Heart right ventricle (tissue), 16 donors: ENCODE measurements at places on chromosomes 1 and 21. TPM values are rescaled to one million over a fixed set of nuclear protein-coding genes. Genes with fewer than 3 reads are reported as not detected.

The LMX1A gene
- total RNA-seq, result 0.14 TPM

DNA sequence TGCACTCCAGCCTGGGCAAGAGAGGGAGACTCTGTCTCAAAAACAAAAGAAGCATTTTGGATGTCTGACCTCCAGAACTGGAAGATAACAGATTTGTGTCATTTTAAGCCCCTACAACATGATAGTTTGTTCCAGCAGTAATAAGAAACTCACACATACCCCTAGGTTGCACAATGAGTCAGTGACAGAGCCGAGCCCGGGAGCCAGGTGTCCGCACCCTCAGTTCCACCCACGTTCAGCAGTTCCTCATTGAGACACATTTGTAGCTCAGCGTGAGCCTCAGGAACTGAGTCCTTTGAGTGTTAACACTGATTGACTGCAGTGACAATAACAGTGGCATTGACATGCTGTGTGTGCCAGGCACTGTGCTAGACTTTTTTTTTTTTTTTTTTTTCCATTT, 19.8 kb downstream of the LRRC38 start:
- no peak for DNase-seq

The CFHR1 gene
- total RNA-seq, result not detected

GRCh38 chr1:2543543-2544092, 12.6 kb upstream of the TNFRSF14 start:
- DNase-seq, result no peak

DNA sequence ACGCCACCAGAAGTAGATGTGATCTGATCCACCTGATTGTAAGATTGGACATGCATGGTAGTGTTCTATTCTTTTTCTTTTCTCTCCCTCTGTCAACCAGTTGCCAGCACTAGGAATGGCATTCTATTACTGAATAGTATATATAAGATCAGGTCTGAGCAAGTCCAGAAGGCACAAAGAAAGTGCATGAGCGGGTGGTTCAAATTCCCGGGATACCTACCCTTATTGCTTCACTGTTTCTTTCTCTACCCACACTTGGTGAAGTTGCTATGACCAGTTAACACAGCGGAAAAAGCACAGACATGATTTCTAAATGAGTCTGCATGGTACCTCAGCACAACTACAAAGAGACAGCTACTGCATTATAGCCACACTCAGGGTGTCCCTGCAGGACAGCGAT, 64.0 kb downstream of the SLC9A1 start:
- DNase-seq, result no peak

The NECAP2 gene
- 34.0 TPM for total RNA-seq

GRCh38 chr1:22350171-22350923, 101.3 kb upstream of the ZBTB40 start:
- DNase-seq, result no peak

DNA sequence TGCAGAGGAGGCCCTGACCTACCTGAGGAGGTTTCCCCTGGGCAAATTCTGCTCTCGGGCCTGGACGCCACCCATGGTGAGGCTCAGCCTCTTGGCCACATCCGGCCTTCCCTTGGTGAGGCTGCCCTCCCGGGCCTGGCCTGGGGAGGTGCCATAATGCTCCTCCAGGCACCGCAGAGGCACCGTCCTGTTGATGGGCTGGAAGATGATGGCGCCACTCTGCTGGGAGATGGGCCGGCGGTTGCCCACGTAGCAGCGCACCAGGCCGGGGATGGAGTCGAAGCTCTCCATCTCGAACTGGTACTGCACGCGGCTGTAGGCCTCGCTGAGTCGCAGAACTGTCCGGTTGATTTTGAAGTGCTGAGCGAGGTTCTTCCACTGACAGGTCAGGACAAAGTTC, 92.7 kb downstream of the BCAR3 start:
- DNase-seq, result no peak

DNA sequence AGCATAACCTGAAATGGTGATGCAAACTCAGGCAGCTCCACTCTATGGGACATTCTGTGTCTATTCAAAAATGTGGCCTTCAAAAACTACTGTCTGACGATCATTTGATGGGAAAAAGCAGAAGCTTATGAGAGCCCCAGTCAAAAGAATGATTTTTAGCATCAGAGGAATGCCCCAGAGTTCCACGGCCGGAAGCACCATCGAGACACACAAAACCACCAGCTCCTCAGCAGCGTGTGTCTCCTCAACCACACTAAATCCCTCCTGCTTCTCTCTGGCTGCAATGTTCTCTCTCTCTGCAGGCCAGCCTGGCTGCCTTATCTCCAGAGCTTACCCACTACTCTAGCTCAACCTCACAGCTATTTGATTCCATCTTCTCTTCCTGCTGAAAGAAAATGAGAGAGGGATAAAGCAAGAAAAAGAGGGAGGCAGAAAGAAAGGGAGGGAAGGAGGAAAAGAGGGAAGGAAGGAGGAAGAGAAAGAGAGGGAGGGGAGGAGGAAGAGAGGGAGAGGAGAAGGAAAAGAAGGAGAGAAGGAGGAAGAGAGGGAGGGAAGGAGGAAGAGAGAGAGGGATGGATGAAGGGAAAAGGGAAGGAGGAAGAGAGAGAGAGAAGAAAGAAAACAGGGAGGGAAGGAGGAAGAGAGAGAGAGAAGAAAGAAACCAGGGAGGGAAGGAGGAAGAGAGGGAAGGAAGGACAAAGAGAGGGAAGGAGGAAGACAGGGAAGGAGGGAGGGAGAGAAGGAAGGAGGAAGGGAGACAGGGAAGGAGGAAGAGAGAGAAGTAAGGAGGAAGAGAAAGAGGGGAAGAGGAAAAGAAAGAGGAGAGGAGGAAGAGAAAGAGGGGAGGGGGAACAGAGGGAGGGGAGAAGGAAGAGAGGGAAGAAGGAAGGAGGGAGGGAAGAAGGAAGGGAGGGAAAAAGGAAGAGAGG, 33.5 kb upstream of the LAPTM5 start:
- DNase-seq, result no peak

The KLF17 gene
- not detected for total RNA-seq

The DIO1 gene
- not detected for total RNA-seq

DNA sequence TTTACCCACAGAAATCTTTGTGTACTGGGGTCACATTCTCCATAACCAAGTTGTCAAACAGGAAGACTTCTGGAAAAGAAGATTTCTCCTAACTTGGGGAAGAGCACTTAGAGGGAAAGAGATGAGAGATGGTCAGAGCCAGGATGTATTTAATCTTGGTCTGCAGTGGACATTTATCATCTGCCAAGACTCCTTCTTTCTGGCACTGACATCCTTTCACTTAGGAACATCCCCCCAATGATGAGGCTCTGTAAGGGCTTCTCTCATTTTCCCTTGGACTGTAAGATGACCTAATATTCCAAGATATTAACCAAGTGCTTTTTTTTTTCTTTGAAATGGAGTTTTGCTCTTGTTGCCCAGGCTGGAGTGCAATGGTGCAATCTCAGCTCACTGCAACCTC, 39.3 kb upstream of the IGSF3 start:
- no peak for DNase-seq

The USH2A gene
- total RNA-seq, result 3.6 TPM

DNA sequence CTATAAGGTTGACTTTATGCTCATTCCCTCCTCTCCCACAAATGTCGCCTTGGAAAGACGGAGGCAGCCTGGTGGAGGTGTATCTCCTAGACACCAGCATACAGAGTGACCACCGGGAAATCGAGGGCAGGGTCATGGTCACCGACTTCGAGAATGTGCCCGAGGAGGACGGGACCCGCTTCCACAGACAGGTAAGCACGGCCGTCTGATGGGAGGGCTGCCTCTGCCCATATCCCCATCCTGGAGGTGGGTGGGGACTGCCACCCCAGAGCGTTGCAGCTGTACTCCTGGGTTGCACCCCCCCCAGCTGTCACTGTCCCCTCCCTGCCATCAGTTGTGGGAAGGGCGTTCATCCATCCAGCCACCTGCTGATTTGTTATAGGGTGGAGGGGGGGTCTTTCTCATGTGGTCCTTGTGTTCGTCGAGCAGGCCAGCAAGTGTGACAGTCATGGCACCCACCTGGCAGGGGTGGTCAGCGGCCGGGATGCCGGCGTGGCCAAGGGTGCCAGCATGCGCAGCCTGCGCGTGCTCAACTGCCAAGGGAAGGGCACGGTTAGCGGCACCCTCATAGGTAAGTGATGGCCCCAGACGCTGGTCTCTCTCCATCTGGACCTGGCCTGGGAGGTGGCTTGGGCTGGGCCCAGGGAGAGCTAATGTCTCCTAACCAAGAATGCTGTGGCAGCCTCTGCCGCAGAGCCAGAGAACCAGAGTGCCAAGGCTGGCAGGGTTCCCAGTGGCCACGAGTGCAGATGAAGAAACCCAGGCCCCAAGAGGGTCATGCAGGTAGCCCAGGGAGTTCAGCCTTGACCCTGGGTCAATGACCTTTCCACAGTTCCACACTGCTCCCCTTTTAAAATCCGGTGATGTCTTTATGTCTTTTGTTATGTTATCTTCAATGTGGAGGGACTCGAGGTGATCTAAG, 13.1 kb downstream of the PCSK9 start:
- peak; percentile 43 for DNase-seq

DNA sequence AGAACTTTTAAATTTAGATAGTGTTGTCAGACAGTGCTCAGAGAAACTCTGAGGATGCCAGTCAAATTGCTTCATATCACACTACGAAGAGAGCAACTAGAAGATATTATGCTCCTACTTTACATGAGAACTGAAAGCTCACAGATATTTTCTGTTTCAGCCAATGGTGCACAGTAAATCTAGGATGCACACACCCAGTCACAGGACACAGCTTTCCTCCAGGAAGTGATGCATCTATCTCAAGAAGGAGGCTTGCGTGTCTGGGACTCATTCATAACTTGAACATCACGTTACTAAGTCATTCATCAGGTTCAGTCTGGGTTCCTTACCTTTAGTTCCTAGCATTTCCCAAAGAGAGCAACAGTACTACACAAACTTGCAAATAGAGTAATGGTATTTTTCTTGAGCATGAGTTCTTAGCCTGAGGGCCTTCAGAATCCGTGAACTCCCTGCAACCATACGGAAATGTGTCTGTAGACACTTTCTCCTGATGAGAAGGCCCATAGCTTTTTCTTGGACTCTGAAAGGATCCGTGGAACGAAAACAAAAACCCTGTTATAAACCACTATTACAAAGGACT, 12.2 kb downstream of the ZNF697 start:
- no peak for DNase-seq

The BSND gene
- not detected for total RNA-seq

The CSMD2 gene
- total RNA-seq, result not detected

- DNase-seq, result no peak
Observed at GRCh38 chr1:177863796-177864195, 106.1 kb downstream of the SEC16B start.

- no peak for DNase-seq
Observed at GRCh38 chr1:205128050-205128449, 6.3 kb upstream of the RBBP5 start.

- DNase-seq, result no peak
Observed at GRCh38 chr1:3981261-3981660, 81.2 kb upstream of the C1orf174 start.

The CPTP gene
- 93.2 TPM for total RNA-seq

DNA sequence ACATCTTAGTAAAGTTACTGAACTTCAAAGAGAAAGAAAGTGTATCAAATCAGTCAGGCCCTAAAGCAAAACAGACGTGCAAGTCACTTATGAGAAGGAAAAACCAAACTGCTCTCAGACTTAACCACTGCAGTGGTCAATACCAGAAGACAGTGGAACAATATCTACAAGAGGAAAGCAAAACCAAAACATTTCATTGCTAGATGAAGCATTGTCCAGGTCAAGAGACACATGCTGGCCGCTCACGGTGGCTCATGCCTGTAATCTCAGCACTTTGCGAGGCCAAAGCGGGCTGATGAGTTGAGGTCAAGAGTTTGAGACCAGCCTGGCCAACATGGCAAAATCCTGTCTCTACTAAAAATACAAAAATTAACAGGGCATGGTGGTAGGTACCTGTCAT, 82.0 kb upstream of the MROH9 start:
- DNase-seq, result no peak

DNA sequence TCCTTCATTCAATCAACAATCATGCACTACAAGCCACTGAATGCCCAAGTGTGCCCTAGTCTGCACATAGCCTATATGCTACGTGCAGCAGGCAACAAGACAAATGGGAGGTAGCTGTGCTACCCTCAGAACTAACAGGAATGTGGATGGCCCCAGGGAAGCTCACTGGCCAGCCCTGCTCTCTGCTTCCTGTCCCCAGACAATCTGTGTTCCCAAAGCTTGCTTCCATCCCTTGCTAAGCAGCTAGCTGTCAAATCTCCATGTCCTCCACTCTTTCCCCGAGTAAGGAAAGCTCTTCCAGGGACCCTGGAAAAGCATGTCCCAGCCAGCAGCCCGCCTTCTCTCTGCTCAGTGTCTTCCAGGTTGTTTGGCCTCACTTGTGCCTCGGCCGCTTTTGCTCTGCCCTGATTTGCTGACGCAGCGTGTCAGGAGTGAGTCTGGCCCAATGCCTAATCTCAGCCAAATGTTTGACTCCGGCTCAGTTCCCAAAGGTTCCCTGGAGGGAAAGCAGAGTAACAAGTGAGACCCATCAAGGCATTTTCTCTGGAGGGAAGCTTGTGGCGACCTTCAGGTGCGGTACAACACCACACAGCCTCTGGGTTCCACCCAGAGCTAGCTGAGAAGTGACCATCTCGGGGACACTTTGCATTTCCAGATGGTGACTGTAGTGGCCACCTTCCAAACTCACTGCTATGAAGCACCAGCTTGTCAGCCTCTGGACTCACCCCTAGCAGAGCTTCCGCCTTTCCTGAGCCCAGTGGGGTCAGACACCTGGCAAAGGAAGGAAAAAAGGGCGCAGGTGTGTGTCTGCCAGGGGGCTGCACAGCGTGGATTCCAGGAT, 243.4 kb downstream of the RHOU start:
- no peak for DNase-seq

The TMEM167B gene
- total RNA-seq, result 41.4 TPM

GRCh38 chr1:99606306-99606705, 39.6 kb upstream of the PALMD start:
- no peak for DNase-seq
